Renal cortical epithelial cell (primary cell): ENCODE measurements at places on chromosomes 5 and 9. TPM values are rescaled to one million over a fixed set of nuclear protein-coding genes. Genes with fewer than 3 reads are reported as not detected.

RAD50 gene
- 17.4 and 58.0 TPM in 2 replicates for total RNA-seq

C5orf63 gene
- total RNA-seq: 2.4 and 5.6 TPM in 2 replicates

GRCh38 chr5:148967783-148968182 is 95.1 kb downstream of the SH3TC2 start:
- DNase-seq: no peak

DNA sequence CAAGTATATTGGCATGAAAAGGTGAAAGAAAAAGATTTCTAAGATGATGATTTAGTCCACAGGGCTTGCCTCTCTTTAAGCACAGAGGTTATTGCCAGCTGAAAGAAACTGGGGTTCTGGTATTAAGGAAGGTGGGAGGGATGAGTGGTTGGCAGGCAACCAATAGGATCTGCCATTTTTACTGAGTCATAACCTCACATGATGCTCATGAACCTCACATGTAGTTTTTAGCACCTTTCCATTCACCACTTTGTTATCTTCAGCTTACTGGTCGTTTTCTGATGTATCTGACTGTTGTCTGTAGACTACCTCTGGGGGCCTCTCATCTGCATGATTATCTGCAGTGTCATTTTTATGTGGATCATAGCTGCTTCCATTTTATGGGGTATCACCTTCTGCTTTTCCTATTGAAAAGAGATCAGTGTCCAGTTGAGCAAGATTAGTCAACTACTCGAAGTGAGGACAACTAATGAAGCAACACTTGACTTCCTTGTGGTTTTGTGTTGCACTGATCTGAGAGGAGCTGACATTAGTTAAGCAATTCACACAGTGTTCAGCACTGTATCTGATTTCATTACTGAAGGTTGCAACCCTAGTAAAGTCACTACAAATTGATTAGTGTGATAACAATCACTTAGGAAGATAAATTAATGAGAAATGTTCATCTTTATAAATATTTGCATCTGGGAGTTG is 186.3 kb downstream of the SGCD start:
- DNase-seq: no peak

DNA sequence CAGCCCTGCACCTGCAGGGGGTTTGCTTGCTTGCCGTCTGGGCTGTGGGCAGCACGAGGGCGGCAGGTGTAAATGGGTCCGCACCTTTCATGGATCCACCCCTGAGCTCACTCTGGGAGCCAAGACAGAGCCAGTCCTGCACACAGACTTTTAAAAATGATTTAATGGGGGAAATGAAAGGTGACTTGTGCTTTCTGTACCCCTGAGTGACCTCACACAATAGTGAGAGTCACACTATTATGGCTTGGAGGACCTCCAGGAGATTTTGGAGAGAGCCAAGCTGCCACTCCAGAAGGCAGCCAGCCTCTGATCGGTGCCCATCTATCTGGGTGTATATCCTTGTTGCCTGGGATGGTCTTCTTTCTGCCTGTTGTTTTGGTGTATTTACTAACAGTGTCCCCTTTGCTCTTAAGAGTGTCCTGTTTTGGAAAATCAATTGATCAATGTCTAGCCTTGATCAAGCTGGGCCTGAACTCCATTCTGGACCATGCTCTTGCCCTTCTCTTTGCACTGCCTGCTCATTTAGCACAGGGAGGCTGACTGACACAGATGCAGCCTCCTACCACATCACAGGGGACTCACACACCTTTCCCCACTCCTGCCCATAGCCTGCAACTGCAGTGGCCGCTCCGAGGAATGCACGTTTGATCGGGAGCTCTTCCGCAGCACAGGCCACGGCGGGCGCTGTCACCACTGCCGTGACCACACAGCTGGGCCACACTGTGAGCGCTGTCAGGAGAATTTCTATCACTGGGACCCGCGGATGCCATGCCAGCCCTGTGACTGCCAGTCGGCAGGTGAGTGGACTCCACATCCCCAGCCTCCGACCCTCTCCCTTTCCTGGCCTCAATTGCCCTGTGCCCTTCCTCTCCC is 29.5 kb downstream of the LAMC3 start:
- DNase-seq: no peak
